Frontal cortex (tissue), 4 donors: ENCODE measurements at places on chromosomes 2 and 18.

GRCh38 chr2:218870984-218871344, 9.7 kb upstream of the WNT10A start:
- no peak for DNase-seq

DNA sequence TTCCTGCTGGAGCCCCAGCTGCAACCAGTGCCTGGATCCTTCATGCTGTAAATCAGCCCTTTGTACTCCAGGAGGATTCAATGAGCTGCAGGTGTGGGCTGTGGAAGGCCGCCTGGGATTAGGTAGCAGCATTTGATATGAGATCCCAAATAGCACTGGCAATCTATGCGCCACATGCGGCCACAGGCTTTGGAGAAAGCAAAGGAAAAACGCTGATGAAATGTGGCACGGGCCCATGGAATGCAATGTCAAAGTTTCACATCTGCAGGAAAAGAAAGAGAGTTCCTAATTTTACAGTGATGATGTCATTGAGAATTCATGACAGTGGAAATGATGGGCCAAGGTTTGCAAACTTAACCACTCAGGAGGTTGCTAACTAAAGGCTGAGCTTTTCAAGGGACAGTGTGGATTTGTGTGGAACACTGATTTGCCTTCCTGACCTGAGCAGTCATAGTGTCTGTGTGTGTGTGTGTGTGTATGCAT, 216.4 kb upstream of the OSR1 start:
- no peak for DNase-seq

- no peak for DNase-seq
Observed at GRCh38 chr2:11571170-11571569, 37.3 kb downstream of the GREB1 start.

- no peak for DNase-seq
Observed at GRCh38 chr2:99695944-99696253, 206.1 kb upstream of the REV1 start.

DNA sequence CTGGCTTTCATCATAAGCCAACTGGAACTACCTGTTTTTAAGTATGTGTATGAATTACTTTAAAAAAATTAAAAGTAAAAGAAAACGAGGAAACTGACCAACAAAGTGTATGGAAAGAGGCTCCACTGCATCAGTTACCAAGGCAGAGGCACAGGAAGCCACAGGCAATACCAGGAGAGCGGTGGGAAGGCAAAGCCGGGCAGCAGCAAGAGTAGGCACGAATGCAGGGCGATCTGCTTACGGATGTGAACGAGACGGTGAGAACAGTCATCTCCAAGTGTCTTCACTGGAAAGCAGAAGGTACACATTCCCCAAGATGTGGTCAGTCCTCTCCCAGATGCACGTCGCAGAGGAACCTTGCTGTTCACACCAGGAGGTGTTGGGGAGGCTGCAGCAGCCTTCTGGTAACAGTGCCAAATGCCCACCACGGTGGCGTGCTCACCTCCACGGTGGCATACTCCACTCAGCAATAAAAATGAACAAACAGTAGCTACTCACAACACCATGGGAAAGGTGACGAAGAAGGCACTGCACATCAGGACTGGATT, 43.1 kb downstream of the HS6ST1 start:
- no peak for DNase-seq

- DNase-seq: no peak
Observed at GRCh38 chr2:190996338-190996946, 17.5 kb downstream of the STAT1 start.

GRCh38 chr18:23703987-23704384, 14.7 kb downstream of the LAMA3 start:
- no peak for DNase-seq

DNA sequence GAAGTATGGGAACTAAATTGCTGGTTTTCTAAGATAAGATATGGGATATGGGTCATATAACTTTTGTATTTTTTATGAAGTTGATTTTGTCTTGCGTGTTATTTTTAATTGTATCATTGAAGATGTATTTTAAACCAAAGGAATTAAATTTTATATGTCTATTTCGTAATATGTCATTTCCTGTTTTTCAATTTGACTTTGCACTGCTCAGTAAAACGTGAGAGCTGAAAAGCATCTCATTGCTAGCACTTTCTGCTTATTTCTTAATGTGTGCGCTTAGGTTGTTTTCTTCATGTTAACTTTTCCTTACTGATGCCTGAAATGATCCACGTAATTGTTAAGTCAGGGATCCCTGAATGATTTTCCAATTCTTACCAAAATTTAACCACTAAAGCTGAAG, 41.2 kb upstream of the KLF11 start:
- DNase-seq: no peak

DNA sequence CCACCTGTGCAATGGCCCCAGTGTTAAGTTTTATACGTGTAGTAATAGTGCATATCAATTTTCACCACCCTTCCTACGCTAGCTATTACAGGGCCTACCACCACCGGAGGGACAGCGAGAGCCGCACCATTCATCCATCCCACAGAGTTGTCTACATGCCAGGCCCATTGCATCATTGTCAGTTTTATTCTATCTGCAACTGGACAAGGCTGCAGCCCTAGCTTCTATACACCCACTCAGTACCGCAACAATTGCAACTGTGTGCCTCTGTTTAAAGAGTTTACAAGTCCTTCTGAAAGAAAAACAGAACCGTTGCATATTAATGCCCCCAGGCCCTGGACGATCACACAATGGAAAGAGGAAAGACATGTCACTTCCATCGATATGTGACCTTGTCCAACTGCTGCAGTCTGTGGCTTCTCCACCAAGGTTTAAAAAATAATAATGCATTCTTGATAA, 58.6 kb downstream of the ZEB2 start:
- DNase-seq: no peak

DNA sequence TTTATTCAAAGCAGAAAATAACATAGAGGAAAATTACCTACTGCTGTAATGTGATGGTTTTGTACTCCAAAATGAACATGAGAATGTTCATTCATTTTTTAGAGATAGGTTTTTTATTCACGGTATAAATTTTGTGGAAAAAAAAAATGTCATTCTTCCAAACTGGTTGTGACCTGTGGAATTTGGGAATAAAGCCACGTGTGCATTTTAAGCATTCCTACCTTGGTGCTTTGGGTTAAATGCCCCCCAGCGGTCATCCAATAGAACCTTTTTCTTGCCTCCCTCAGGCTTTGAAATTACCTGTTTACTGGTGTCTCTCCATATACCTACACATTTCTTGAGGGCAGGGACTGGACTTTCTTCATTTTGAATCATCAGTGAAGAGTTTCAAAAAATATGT, 740.7 kb downstream of the DPP10 start:
- no peak for DNase-seq

DNA sequence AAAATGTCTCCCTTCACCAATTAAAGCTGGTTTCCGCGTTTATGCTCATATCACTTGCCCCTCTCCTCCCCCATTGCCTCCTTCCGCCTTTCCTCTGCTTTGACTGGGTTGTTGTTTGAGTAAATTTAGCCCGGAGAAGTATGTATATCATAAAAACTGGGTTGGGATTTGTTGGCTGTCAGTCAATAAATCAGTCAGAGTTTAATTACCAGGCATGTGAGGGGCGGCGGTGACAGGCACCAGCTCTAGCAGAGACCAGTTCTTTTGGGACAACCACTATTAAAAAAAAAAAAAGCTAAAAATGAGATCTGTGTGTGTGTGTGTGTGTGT, 382.4 kb upstream of the SMIM21 start:
- no peak for DNase-seq

DNA sequence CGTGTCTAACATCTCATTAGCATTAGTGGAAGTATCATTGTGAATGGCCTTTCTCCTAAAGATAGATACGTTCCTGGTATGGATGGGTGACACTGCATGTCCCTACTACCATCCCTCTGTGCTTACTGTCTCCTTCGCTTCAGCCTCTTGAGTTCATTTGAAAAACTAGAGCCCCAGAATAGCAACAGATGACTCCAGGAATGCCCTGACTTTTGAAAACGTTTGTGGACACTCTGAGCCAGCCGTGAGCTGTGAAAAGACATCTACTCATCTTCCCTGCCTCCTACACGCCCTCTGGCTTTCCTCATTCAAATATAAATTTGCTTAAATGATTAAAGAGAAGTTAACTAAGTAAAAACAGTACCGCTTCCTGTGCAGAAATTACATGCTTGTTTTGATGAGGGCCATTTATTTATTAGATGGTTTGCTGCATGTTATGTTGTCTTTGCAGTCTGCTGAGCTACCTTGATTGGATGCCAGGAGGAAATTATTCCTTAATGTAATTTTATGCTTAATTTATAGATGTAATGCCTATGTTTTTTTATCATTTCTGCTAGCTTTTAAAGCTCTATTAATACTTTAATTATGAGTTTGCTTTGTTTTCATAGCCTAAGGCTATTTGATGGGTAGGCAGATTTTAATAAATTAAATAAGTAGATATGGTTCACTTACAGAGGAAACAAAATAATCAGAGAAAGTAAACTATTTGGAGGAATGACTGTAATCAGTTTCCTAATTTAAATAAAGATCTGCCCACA, 32.1 kb upstream of the MYO3B start:
- DNase-seq: no peak

GRCh38 chr2:143171817-143172216, 42.6 kb downstream of the ARHGAP15 start:
- no peak for DNase-seq

GRCh38 chr2:10425699-10426098, 22.4 kb downstream of the ODC1 start:
- no peak for DNase-seq
